ENCODE measurements at places on chromosomes 4 and X. TPM values are rescaled to one million over a fixed set of nuclear protein-coding genes. Genes with fewer than 3 reads are reported as not detected.

PLAC1 gene
- not detected for total RNA-seq

IDS gene
- 47.2 TPM for total RNA-seq

FHDC1 gene
- total RNA-seq = 0.24 TPM

IL21 gene
- total RNA-seq = not detected

DNAAF6 gene
- total RNA-seq = not detected

USP11 gene
- 55.3 TPM for total RNA-seq

WFS1 gene
- 0.97 TPM for total RNA-seq

HDX gene
- 1.6 TPM for total RNA-seq

DNA sequence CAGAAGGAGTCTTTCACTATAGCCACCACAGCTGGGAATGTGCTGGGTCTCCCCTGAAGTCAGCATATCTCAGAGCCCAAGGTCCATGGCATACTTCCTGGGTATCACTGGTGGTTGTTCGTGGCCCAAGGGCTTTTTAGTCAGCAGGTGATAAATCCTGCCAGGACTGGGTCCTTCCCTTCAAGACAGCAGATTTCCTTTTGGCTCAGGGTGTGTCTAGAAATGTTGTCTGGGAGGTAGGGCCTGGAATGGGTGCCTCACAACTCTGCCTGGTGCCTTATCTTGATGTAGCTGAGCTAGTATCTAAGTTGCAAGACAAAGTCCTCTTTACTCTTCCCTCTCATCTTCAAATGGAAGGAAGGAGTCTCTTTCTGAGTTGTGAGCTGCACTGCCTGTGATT is 102.4 kb upstream of the TMLHE start:
- DNase-seq = no peak

DNA sequence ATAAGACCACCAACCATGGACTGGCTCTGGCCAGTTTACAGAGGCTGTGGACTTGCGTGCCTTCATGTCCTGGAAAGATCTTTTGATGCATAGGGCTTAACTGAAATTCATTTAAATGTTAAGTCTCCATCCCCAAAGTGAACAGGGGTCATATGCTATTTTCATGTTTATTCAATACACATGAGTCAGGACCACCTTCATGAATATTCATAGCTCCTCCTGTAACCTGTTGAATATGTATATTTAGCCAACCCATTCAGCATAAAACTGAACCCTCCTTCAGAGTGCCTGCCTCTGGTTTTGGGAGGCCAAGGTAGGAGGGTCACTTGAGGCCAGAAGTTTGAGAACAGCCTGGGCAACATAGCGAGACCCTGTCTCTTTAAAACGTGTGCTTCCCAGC is 7.1 kb downstream of the CTPS2 start:
- no peak for DNase-seq

GRCh38 chr4:140103676-140104075 is 50.3 kb downstream of the MAML3 start:
- DNase-seq = peak; percentile 73

DNA sequence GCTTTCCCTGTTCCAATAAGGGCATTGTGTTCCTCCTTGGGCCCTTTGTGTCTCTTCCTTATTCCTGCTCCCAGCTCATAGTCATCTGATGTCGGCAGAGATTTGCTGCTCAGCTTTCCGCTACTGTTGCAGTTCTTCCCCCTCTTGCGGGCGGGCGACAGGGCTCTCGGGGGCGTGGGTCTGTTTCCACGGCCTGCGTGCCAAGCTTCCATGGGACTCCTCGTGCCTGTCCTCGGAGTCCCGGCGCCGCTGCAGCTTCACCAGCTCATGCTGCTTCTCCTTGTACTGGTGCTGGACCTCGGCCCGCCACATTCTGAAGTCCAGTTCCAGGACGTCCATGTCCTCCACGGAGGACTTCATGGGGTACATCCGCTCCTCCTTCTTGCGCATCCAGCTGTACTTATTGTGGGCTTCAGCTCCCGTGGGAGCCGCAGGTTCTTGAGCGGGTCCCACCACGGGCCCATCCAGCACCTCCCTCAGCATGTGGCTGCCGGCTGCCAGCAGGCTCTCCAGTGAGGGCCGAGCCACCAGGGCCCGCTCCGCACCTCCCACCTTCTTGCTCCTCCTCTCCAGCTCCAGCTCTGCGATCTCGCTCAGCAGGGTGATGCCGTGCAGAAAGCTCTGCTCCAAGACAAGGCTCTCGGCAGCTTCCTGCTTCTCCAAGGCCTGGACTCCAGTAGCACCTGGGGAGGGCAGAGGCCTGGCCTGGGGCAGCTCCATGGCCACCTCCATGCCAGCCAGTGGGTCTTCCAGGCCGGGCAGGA is 74.1 kb upstream of the UCP1 start:
- DNase-seq = no peak

GRCh38 chrX:18286322-18286831 is 65.7 kb upstream of the BEND2 start:
- DNase-seq = no peak

- DNase-seq = no peak
Measured at GRCh38 chr4:148216321-148216720, 225.9 kb downstream of the NR3C2 start.

DNA sequence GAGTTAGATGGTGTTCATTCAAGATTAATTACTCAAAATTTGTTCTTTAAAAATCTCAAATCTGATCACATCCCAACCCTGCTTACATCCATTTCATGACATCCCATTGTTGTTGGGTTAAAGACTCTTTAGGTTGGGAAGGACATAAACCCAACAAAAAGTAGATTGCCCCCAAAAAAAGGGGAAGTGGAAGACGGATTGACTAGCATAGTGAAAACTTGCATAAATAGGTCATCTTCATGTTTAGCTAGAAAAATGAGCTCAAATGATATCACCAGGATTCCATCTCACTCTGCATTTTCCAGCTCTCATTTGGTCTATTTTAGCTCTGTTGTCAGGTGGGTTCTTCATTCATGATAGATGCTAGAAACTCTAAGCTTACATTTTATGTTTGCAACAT is 18.5 kb upstream of the TET2 start:
- DNase-seq = no peak

GRCh38 chr4:55258152-55258865 is 87.7 kb upstream of the SRD5A3 start:
- DNase-seq = no peak

- no peak for DNase-seq
Measured at GRCh38 chr4:70589785-70590184, 2.3 kb upstream of the AMBN start.

GRCh38 chr4:166128403-166128802 is 255.4 kb downstream of the TLL1 start:
- DNase-seq = no peak

GRCh38 chrX:29824176-29824906 is 391.0 kb upstream of the MAGEB2 start:
- no peak for DNase-seq

DNA sequence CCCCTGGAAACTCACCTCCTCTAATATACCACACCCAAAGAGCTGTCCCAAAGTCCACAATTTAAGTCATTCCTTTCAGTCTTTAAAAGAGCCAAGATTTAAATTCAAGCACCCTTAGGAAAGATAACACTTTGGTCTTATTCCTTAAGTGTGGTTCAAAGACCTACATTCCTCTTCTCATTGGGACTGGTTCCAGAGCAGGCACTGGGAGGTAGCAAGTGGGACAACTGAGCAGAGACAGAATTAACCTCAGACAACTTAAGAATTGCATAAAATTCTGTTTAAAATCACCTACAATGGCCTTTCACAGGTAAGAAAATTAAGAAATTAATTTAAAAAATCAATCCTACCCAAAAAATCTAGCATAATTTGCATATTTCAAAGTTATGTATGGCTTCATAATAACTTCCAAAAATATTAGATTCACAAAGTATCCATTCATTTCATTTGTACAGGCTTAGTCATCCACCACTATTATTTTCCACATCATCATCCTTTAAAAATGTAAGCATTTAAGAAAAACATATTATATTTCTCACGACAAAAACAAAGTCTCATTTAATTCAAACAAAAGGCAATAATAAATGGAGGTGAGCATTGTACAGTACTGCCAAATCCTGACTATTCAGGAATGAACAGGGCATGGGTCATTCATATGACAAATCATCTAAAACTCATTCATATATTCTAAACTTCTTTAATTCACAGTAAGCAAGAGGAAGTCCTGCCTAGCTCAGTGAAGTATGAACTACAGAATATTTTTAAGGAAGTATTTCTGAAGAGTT is 13.6 kb downstream of the PRSS12 start:
- DNase-seq = no peak

GRCh38 chr4:68288393-68288740 is 42.9 kb upstream of the TMPRSS11B start:
- no peak for DNase-seq

DNA sequence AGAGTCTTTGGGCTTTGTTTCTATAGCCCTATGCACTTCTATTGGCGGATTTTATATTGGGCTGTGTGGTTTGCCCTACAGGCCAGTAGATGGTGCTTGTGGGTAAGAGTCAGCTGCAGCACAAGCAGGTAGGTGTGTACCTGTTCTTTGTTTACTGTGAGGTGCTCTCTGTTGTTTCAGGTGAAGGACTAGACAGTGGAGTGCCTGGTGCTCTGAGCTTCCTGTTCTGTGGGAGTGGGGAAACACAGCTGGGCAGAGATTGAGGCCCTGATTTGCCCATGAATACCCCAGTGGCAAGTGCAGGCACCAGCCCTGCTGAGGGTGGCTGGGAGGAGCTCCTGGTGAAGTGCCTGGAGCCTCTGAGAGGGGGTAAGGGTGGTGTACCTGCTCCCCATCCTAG is 26.3 kb upstream of the UCP1 start:
- no peak for DNase-seq

Data from activated CD8-positive, alpha-beta T cell treated with anti-CD3 and anti-CD28 coated beads, Interleukin-2, amount 10 ng/mL, durations not matched to agents 7 days and 5 days (primary cell).